ENCODE measurements at places on chromosomes 13 and 19. TPM values are rescaled to one million over a fixed set of nuclear protein-coding genes. Genes with fewer than 3 reads are reported as not detected.

The CLEC17A gene
- not detected for total RNA-seq

The TMEM205 gene
- 68.3 TPM for total RNA-seq

The VSIG10L gene
- total RNA-seq, result 5.9 TPM

The RPL13A gene
- total RNA-seq, result 3,593 TPM

The GGN gene
- 1.1 TPM for total RNA-seq

The NALCN gene
- total RNA-seq, result 0.70 TPM

The AXL gene
- 20.9 TPM for total RNA-seq

The CGB5 gene
- total RNA-seq, result not detected

The FUT1 gene
- total RNA-seq, result 15.0 TPM

The CEACAM5 gene
- 13.5 TPM for total RNA-seq

The CHMP2A gene
- total RNA-seq, result 86.5 TPM

The FFAR3 gene
- total RNA-seq, result 0.45 TPM

The FAAP24 gene
- 4.5 TPM for total RNA-seq

The ZNF433 gene
- 8.9 TPM for total RNA-seq

The SULT2A1 gene
- total RNA-seq, result 4.4 TPM

The VMAC gene
- 7.1 TPM for total RNA-seq

The IFNL3 gene
- total RNA-seq, result not detected

The SLC46A3 gene
- 5.5 TPM for total RNA-seq

The ZAR1L gene
- total RNA-seq, result not detected

The CKM gene
- 0.24 TPM for total RNA-seq

The XPO4 gene
- 23.1 TPM for total RNA-seq

The IGFL2 gene
- 441 TPM for total RNA-seq

The DHDH gene
- 3.4 TPM for total RNA-seq

The MISP gene
- 20.8 TPM for total RNA-seq

The KLK15 gene
- total RNA-seq, result 0.26 TPM

The KIR3DL1 gene
- total RNA-seq, result not detected

The ZNF580 gene
- 28.5 TPM for total RNA-seq

The HCST gene
- 1.3 TPM for total RNA-seq

The FAM216B gene
- total RNA-seq, result not detected

The COL5A3 gene
- total RNA-seq, result 1.1 TPM

The GPR12 gene
- 0.14 TPM for total RNA-seq

The ANGPTL8 gene
- not detected for total RNA-seq

The ERVK3-1 gene
- 36.8 TPM for total RNA-seq

The ZNF844 gene
- total RNA-seq, result 20.7 TPM

The MCEMP1 gene
- not detected for total RNA-seq

The GTF2F1 gene
- 63.3 TPM for total RNA-seq

The ZNF578 gene
- total RNA-seq, result 1.1 TPM

The TRAPPC6A gene
- total RNA-seq, result 36.7 TPM

The IL27RA gene
- 2.8 TPM for total RNA-seq

The ZNF823 gene
- 17.8 TPM for total RNA-seq

The NLRP7 gene
- total RNA-seq, result 0.98 TPM

The ZNF730 gene
- total RNA-seq, result 2.6 TPM

The ZNF69 gene
- 20.1 TPM for total RNA-seq

The PRR19 gene
- total RNA-seq, result 2.4 TPM

The GPR183 gene
- total RNA-seq, result not detected

The ZNF682 gene
- total RNA-seq, result 16.2 TPM

The KIR2DL1 gene
- total RNA-seq, result not detected

The CYP2S1 gene
- 33.1 TPM for total RNA-seq

The APOC1 gene
- total RNA-seq, result 145 TPM

The C19orf85 gene
- not detected for total RNA-seq
